ENCODE measurements at places on chromosomes 1 and 21.

GRCh38 chr1:153985941-153986761 lies at the start of gene RAB13:
RAB13 (minus strand) TSS chr1:153986339; CDS start chr1:153986236, 103 bp downstream.
- DNase-seq = peak; percentile 89

GRCh38 chr21:33398361-33398760 lies 4.9 kb upstream of the IFNGR2 start:
- no peak for DNase-seq

DNA sequence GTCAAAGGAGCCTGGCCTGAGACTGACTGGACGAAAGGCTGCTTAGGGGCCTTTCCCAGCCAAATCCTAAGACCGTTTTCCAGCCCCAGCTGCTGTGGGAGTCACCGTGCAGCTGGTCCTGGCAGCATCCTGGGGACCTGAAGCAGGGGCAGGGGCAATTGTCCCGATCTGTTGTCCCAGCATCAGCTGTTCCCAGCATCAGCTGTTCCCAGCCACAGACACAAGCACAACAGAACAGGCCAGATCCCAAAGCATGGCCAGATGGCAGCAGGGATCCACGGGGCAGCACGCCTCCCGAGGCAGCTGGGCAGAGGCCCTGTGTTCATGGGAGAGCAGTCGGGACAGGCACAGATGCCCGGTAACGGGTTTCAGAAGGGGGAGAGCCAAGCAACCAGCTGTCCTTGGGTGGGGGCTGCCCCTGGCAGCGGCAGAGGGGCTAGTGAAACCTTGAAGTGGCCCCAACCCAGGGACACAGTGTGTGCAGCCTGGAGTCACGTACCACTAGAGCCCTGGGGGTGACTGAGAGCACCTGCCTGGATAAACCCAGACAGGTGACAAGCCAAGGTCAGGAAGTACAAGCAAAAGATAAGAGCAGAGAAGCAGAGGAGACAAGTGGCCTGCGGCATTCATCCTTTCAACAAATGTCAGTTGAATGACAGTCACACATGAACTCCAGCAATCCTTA lies 13.3 kb downstream of the CELA2B start:
- DNase-seq = no peak

DNA sequence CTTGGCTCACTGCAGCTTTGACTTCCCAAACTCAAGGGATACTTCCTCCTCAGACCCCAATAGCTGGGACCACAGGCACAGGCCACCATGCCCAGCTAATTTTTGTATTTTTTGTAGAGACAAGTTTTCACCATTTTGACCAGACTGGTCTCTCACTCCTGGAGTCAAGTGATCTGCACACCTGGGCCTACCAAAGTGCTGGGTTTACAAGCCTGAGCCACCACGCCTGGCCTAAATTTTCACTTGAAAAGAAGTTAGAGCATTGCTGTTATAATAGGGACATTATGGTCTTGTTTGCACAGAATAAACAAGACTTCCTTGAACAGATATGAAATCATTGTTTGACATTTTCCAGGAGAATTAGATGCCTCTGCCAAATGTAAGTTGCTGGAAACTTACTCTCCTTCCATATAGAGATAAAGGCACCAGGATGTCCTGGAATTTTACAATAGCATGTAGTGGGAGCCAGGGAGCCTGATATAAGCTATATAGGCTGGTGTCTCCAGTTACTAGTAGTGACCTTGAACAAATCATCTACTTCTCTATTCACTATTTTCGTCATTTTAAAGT lies 16.9 kb downstream of the SLC35A3 start:
- no peak for DNase-seq

GRCh38 chr1:40092241-40092640 lies 4.8 kb downstream of the PPT1 start:
- no peak for DNase-seq

DNA sequence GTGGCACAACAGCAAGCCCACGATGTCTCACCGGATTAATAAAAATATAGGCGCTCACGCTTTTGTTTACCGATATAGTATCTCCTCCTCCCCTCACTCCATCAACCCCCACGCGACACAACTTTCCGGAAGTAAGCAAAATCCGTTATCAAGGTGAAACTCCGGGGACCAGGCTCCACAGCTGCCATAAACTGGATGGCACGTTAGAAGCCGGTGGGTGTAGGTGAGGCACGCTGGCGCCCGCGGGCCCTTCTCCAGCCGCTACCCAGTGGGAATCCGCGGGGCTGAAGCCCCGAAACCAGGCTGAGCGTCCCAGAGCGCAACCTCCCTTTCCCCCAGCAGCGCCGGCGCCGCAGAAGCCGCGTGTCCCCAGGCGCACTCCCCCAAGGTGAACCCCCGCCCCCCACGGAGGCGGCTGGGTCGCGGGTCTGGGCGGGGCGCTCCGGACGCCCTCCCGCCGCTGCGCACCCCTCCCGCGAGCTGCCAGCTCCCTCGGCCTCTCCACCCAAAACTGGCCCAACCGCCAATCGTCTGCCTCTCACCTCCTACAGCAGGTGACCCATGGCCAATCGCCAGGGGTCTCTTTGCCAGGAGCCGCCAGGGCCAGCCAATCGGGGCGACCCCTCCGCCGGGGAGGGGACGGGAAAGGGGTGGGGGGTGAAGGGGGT lies 112.4 kb downstream of the OSBPL9 start:
- peak; percentile 93 for DNase-seq

DNA sequence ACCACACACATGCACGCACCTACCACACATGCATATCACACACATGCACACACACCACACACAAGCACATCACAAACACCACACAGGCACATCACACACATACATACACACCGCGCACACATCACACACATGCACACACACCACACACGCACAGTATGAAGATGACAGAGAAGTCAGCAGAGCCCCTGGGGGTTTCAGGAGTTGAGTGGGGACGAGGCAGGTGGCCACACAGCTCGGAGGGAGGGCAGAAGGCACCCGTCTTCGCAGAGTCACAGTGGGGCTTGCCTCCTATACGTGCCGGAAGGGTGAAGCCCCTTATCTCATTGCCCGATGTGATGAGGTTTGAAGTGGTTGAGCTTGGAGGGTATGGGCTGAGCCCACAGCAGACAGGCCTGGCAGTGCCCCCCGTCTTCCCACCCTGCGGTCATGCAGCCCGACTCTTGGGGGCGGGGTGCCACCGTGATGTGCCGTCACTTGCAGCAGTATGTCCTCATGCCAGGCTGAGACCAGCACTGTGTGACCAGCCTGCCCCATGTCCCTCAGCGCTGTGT lies 9.9 kb downstream of the PDE9A start:
- DNase-seq = no peak

- no peak for DNase-seq
Measured at GRCh38 chr1:44553127-44553758, 121.0 kb downstream of the TMEM53 start.

GRCh38 chr1:12296623-12297022 lies 66.8 kb downstream of the VPS13D start:
- DNase-seq = no peak

DNA sequence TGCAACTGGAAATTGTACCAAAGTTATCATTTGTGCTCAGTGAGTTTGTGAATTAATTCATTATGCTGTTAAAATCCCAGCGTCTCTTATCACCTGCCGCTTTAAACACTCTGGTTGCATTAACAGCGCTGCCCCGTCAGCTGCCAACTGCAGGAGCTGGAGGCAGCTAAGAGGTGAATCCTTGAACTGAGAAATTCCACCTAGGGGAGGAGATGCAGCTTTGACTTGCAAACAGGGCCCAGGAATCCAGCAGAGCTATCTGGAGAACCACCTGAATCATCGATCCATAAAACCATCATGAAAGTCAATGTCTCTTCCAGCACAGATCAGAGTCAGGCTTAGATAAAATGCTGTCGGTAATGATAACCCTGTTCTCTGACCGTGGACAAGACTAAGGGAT lies 140.7 kb upstream of the PTBP2 start:
- no peak for DNase-seq

DNA sequence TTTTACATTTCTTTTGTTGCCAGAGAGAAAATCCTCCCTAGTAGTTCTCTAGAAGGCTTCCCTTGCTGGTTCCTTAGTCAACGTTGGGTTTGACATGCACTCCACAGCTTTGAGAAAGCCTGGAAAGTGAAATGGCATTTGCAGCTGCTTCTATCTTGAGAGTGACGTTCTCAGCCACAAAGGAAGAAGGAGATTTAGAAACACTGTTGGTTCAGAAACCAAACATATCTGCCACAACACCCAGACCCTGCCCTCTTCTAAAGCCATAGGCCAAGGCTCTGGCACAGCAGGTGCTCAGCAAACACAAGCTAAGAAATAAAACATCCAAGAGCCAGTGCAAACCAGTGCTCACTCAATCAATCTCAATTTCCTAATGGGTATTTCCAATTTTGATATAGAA lies 121.4 kb downstream of the CCDC185 start:
- DNase-seq = no peak

- no peak for DNase-seq
Measured at GRCh38 chr1:29985606-29985945, 737.8 kb downstream of the MATN1 start.

DNA sequence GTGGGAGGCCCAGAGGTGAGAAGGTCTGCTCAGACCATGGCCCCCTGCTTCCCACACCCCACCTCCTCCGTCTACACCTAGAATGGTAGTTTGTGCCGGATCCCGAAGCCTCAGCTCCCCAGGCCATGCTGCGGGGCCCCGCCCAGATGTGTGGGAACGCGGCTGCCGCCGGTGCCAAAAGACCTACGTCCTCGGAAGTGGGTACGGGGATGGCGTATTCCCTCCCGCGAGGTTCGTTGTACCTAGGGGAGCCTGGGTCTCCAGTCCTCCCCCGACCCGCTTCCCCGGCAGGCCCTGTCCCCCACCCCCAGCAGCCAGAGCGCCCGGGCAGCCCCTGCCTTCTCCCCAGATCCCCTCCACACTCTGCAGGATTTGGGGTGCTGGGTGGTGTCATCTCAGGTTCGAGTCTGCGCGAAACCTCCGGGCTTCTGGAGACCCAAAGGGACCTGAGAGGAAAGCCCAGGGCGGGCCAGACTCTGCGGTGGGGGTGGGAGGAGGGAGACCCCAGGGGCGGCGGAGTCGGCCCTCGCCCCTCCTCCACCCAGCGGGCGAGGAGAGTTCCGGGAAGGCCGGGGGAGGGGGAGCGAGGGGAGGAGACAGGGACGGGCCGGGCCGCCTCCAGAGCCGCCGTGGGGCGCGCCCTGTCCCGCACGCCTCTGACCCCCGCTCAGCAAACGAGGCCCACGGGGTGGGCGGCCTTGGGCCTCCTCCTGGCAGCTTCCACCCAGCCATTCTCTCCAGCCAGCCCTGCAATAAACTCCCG lies 6.2 kb upstream of the PRDM16 start:
- DNase-seq = peak; percentile 33

DNA sequence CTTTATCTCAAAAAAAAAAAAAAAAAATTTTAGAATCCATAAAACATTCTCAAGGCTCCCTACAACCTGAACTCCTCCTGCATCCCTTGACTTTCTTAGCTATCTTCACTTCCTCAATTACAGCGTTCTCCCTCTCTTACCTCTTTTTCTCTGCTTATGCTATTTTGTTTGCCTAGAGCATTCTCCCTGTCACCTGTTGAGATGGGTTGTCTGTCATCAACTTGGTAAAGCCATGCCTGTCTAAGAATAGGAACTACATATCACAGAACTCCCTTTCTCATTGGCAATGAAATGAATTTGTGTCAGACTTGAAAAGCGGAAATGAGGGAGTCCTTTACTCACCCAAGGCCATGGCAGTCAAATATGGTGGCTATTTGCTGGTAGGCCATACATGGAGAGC lies 129.6 kb upstream of the CACHD1 start:
- no peak for DNase-seq

- no peak for DNase-seq
Measured at GRCh38 chr1:3552751-3553150, 58.6 kb downstream of the MEGF6 start.

All from Right ventricle myocardium superior (tissue), 1 donor.